ENCODE measurements at places on chromosomes 11 and 22.

- DNase-seq: no peak
Measured at GRCh38 chr11:120200677-120201076, 10.2 kb upstream of the OAF start.

- DNase-seq: peak; percentile 5
Measured at GRCh38 chr22:17705546-17705945, 67.0 kb downstream of the BCL2L13 start.

DNA sequence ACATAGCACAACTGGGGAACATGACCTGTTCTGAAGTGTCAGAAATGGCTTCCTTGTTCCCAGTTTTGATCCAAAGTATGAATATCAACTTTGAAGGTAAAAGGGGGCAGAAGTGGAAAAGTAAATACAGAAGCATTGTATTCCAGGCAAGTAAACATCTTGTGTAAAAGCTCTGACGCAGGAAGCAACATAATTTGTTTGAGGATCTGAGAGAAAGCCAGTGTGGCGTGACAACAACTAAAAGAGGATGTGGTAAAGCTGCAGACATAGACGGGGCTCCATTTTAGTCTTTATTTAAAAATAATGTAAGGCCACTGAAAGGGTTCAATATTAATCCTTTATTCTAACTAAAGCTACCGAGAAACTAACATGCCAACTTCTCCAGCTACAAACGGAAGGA, 310.2 kb downstream of the DLG2 start:
- peak; percentile 100 for DNase-seq

GRCh38 chr22:20937794-20938671, 20.8 kb downstream of the CRKL start:
- DNase-seq: no peak

GRCh38 chr11:103906291-103906867, 130.1 kb upstream of the DDI1 start:
- no peak for DNase-seq

- DNase-seq: peak; percentile 83
Measured at GRCh38 chr22:50271519-50271970, 1.4 kb upstream of the MAPK11 start.

DNA sequence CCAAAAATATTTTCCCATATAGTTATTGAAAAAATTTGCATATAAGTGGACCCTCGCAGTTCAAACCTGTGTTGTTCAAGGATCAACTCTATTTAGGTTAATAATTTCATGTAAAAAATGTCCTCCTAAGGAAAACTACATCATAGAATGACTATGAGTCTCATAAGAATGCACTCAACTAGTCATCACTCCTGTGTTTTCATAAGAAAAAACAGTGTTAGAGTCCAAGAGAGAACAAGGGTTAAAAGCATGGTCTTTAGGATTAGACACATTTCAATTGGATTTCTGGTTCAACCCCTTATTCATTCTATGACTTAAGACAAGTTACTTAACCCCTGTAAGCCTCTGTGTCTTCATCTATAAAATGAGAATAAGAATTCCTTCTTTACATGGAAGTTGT, 5.1 kb downstream of the PARVA start:
- DNase-seq: no peak

- no peak for DNase-seq
Measured at GRCh38 chr11:134359646-134360045, 27.9 kb downstream of the GLB1L2 start.

DNA sequence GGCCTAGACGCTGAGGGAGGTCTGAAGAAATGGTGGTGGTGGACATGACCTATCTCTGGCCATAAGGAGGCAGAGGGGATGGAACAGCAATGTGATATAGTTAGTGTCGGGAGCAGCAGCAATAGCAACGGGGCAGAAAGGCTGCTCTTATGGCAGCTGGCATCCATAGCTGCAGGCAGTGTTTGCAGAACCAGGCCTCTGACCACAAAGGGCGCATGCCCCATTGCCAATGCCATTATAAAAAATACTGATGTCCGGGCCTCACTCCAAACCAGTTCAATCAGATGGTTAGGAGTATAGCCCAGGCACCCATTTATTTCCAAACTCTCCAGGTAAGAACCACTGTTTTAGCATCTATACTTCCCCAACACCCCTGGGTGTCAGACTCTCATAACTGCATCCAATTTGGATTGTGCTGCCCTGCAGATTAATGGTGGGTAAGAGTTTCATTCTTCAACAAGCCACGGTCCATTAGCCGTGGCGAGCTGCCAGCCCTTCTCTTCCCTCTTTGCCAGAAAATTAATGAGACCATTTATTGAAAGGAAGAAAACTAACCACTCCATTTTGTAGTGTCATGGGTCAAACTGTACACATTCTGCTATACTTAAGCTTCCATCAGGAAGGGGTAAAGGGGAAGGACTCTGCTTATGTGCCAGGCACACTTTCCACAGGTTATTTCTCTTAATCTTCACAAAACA, 72.8 kb upstream of the SPON1 start:
- peak; percentile 57 for DNase-seq

DNA sequence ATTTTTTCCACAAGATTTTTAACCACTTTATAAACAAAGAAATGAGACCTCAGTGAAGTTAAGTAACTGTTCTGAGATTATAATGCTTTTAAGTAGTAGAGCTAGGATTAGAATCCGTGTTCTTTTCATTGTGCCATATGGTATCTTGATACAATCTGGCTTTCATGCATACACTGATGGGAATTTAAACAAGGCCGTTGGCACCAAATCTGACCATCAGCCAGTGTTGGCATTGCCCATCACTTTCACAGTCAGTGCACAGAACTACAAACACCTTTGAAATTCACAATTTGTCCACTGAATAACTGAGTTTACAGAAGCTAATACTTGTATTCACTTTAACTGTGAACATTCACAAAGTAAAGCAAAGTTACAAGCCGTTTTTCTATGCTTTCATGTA, 1228.0 kb downstream of the TBC1D22A start:
- DNase-seq: no peak
